EH (cell line): ENCODE measurements at places on chromosomes 13 and 19.
A peak's percentile ranks its signal among the peaks of the same experiment; 100 is the strongest.

- no peak for DNase-seq
Observed at GRCh38 chr19:7622933-7623685, 6.2 kb downstream of the XAB2 start.

DNA sequence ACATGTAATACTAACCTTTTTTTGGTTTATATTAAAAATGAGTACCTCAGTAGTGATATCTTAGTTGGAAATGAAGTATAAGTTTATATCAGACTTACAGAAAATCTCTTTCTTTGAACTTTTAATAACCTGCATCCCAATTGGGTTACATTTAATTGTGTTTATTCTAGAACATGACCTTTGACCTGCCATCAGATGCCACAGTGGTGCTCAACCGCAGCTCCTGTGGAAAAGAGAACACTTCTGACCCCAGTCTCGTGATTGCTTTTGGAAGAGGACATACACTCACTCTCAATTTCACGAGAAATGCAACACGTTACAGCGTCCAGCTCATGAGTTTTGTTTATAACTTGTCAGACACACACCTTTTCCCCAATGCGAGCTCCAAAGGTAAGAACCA, 12.4 kb downstream of the LAMP1 start:
- DNase-seq: no peak

GRCh38 chr19:42344336-42344893, 19.0 kb downstream of the MEGF8 start:
- no peak for DNase-seq

DNA sequence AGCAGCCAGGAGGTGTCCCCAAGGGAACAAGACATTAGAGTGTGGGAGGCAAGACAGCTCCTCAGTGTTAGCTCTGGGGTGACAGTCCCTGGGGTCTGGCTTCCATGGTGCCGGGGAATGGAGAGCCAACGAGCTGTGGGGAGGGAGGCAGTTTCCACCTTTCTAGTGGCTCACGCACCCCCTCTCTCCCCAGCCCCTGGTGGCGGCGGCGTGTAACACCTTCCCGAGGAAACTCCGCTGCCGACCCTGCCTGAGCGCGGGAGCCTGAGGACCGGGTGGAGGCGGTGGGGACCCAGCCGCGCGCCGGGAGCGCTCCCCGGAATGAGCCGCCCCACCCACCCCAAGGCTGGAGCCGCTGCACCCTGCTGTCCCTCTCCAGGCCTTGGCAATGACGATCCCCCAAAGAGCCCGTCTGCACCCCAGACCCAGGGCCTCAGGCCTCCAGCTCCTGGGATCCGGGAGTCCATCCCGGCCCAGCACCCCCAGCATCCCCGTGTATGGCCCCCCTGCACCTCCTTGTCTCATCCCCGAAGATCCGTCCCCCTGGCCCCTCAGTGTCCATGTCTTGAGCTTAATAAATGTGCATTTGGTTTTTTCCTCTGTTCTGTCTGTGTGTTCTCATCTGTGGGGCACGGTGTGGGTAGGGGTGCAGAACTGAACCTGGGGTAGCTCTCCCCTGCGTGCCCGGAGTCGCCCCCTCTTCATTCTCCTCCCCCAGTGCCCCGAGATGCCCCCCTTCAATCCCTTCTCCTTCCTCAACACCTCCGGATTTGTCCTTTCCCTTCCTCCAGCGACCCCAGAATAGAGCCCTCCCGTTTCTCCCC, 622 bp upstream of the FXYD5 start:
- DNase-seq: peak; percentile 45

DNA sequence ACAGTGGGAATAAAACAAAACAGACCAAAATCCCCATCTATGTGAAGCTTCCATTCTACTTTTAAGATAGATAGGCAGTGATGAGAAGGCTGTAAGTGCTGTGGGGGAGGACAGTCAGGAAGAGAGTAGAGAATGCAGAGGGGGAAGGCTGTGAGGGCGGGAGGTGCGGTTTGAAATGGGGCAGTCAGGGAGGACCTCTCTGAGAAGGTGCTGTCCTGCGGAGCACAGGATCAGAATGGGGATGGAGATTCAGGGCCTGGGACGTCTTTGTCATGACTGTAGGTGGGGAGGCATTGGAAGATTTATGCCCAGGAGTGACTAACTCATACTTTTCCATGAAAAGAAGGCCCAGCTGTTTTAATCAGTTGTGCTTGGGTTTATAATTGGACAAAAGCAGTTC, 3.9 kb upstream of the GPR183 start:
- DNase-seq: peak; percentile 48

DNA sequence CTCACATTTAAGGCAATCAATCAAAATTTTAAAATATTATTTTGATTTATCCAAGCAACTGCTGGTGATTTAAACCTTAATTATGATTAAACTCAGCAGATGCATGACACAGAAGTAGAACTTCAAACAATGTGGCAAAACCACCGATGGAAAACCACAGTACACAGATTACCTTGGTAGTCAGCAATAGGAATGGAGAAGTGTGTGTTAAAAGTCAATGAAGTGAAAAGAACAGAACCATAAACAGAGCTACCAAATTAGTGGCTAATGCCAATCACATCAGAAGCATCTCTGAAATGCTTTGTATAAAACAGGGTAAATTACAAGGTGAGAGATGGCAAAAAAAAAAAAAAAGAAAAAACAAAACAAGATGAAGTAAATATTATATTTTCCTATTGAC, 31.2 kb downstream of the KATNAL1 start:
- DNase-seq: no peak

DNA sequence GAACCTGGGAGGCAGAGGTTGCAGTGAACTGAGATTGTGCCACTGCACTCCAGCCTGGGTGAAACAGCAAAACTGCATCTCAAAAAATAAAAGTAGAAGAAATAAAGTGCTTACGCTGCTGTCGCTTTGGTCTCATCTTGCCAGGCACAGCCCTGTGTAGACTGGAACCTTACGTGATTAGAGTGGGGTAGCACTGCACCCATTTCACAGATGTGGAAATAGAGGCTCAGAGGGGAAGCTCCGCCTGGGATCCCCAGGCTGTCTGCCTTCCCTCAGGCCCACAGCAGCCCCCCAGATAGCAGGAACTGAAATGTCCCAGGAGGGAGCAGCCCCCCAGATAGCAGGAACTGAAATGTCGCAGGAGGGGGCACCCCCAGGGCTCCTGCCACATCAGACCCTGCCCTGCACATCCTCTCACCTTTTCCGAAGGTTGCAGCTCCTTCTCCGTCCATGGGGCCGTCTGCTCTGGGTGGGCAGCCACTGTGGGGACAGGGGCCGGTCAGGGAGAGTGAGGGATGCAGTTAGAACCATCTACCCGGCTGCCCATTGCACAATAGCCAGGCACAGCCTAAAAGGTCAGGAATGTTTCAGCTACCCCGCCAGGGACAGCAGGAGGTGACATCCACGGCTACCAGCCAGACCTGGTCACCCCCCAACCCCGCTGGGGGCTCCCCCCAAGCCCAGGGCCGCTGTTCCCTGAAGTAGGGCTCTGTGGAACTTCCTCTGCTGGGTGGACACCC, 1.9 kb downstream of the PLIN4 start:
- no peak for DNase-seq

GRCh38 chr19:5149932-5150901, 181.3 kb downstream of the KDM4B start:
- DNase-seq: no peak

DNA sequence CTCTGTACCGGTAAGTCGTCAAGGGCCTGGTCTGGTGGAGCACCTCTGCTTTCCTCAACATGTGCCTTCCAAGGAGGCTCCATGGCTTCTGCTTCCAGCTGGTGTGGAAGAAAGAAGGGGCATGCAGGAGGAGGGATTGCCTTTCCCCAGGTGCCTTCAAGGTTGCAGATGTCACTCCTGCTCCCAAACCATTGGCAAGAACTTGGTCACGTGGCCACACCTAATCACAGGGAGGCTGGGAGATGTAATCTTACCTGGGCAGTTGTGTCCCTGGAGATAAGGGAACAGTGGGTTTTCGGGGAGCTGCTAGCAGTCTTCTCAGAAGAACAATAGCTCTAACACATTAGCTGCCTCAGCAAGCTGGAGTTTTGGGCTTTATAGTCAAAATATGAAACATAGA, 9.7 kb upstream of the GPR18 start:
- DNase-seq: no peak

- DNase-seq: no peak
Observed at GRCh38 chr13:71015021-71015420, 852.0 kb downstream of the DACH1 start.

DNA sequence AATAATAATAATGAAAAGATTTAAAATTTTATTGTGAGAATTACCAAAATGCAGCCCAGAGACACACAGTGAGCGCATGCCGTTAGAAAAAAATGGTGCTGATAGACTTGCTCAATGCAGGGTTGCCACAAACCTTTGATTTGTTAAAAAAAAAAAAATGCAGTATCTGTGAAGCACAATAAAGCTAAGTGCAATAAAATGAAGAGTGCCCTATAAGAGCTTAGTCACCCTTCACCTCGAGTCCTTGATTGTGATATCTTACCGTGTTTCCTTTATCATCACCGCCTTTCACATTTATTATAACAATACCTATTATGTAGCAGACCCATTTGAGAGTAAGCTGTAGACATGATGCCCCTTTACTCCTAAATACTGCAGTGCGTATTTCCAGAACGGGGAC, 83.2 kb downstream of the SLC6A16 start:
- no peak for DNase-seq

- DNase-seq: peak; percentile 82
Observed at GRCh38 chr19:17289489-17289888, 7.8 kb downstream of the ANKLE1 start.

GRCh38 chr19:40523322-40524047, 53.2 kb upstream of the SHKBP1 start:
- DNase-seq: peak; percentile 56

- DNase-seq: peak; percentile 47
Observed at GRCh38 chr19:18814063-18814462, 17.7 kb upstream of the UPF1 start.

GRCh38 chr13:99922631-99923404, 48.7 kb downstream of the ZIC5 start:
- no peak for DNase-seq

DNA sequence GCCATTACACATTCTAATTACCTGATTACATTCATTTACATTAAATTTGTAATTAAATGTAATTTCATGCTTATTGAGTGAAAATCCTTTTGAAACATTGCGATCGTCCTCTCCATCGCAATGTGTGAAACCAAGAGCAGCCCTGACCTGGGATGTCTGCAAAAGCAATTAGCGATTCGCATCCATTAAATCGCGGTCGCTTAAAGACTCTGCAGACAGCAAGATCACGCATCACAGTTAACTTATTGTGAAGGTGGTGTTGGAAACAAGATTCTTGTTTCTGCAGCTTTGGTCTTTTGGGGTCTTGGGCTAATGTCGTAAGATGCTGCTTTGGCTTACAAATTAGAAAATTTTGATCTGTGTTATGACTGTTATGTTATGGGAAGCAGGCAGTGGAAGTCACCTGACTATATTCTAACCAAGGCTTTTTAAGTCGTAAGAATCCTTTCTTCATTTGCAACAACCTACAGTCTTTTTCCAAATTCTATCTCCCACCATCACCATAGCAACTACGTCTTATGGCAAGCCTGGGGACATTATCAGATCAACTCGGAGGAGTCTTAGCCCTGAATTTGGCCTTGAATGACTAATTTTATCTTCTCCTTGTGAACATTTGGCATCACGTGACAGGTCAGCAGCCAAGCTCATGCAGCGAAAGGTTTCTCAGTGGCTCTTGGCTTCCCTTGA, 142.8 kb upstream of the SOX1 start:
- no peak for DNase-seq

- no peak for DNase-seq
Observed at GRCh38 chr19:28943651-28944050, 269.3 kb downstream of the UQCRFS1 start.

DNA sequence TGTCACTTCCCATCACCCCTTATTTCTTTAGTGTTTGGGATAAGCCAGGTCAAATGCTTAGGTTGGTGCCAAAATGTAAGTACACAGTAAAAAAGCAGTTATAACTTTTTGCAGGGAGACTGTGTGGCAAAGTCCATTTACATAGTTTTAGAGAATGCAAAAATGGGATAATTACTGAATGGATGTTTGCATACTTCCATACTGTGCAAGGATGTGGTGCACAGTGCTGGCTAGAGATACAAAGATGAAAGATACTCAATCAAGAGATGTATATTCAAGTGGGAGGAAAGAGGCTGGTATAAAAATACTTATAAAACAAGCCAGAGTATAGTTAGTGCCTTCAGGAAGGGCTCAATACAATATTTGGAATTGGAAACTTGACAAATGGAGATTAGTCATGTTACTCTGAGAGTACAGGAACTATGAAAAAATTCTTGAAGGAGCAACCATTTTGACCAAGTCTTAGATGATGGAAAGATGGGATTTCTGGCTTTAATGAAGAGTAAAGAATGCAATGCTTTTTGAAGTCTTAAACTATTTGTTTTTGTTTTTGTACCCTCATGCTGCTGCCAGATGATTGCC, 8.0 kb downstream of the PDS5B start:
- DNase-seq: peak; percentile 65

DNA sequence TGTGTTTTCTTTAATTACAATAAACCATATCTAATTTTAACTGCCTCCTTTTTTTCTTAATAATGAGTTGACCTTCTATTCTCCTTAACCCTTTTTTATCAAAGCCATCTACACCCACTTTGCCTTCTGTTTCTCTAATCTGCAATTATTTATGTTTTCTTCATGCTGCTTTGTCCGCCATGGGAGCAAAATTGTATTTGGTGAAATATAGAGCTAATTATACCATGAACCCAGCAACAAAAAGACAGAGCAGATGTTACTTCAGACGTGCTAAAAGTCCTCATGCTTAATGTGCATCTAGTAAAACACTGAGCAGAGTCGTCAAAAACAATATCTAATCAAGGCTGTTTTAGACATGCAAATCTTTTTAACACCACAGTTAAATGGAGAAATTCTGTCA, 264.7 kb downstream of the DACH1 start:
- no peak for DNase-seq

GRCh38 chr19:58562122-58563033, 4.0 kb upstream of the UBE2M start:
- peak; percentile 51 for DNase-seq

GRCh38 chr13:113646921-113647340, 11.1 kb downstream of the ATP4B start:
- DNase-seq: no peak

DNA sequence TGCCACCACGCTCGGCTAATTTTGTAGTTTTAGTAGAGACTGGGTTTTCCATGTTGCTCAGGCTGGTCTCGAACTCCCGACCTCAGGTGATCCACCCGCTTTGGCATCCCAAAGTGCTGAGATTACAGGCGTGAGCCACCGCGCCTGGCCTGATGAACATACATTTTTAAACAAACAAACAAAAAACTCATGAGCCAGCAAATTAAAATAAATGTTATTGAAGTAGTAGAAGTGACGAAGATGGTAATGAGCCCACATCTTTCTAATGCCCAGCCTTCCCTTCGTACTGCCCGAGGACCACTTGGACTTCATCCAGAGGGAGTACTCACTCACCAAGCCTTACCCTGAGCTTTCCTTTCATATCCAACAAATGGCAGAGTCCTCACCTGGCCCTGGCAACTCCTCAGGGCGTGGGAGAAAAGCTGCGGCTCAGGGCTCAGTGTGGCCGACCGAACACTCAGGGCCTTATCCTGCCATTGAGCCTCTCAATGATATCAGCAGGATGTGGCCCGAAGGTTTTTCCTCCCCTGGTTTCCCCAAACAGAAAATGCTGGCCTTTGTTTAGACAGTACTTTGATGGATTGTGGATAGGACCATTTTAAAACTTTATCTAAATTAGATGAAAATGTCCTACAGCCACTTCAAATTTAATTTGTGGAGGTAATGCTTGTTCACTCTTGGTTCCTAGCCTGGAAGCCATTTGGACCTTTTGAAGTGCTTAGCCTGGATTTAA, 22.8 kb upstream of the ABCC4 start:
- no peak for DNase-seq

- DNase-seq: peak; percentile 71
Observed at GRCh38 chr19:575527-576506, 3.4 kb downstream of the BSG start.

GRCh38 chr13:35349673-35350278, 126.7 kb downstream of the MAB21L1 start:
- DNase-seq: no peak
